Bladder microvascular endothelial cell (primary cell): ENCODE measurements at places on chromosomes 16 and 17. TPM values are rescaled to one million over a fixed set of nuclear protein-coding genes. Genes with fewer than 3 reads are reported as not detected.

Gene STX1B
- total RNA-seq, result 1.1 TPM in 1 of 2 replicates, not detected in the other

Gene GDPD1
- 0.97 and 3.1 TPM in 2 replicates for total RNA-seq

Gene SLC16A11
- total RNA-seq, result 0.44 and 0.49 TPM in 2 replicates

Gene BTBD17
- total RNA-seq, result under 0.01 TPM in 1 of 2 replicates, not detected in the other

Gene TBC1D3I
- 0.13 TPM in 1 of 2 replicates, not detected in the other for total RNA-seq

Gene SGSM2
- 23.2 and 58.8 TPM in 2 replicates for total RNA-seq
